ENCODE measurements at places on chromosomes 11 and 22.

DNA sequence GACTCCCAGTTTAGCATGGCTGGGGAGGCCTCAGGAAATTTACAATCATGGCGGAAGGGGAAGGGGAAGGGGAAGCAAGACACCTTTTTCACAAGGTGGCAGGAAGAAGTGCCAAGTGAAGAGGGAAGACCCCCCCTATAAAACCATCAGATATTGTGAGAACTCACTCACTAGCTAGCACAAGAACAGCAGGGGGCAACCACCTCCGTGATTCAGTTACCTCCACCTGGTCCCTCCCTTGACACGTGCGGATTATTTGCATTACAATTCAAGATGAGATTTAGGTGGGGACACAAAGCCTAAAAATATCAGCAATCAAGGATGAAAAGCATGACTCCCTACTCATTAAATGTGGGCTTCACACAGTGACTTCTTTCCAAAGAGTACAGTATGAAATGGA is 155.0 kb upstream of the CCDC90B start:
- DNase-seq, result no peak

- no peak for DNase-seq
Observed at GRCh38 chr11:65243797-65244196, 18.0 kb upstream of the POLA2 start.

- DNase-seq, result no peak
Observed at GRCh38 chr11:119324189-119324588, 7.3 kb upstream of the MCAM start.

DNA sequence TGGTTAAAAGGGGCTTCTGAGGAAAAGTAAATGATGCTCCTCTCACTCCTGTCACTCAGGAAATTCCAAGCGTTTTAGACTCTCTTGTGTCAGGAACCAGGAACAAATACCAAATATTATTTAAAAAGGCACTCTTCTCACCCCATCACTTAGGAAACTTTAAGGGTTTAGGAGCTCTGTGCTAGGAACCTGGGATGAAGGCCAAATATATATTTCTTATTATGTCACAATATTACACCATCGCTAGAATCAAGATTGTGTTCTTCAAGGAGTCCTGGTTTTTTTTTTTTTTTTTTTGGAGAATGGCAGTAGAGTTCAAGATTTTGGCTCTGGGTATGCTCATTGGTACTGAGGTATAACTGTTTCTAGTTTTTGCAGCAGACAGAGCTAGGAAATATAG is 79.0 kb upstream of the HEPHL1 start:
- DNase-seq, result no peak

GRCh38 chr22:45726081-45726480 is 54.4 kb downstream of the ATXN10 start:
- no peak for DNase-seq

DNA sequence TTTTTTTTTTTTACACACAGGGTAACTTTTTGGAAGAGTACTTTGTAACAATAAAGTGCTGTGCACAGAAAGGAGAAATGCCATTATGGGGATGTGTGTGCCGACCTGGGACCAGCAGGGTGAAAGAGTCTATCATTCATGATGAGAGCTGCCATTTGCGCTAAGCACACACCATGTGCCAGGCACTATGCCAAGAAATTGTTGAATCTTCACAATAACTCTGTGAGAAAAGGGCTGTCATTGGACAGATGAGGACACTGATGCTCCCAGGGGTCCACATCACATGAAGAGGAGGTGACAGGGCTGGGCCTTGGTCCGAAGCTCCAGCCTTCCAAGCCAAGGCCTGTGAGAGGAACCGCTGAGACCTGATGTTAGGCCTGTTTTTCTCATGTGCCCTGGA is 5.6 kb downstream of the DUSP18 start:
- no peak for DNase-seq

DNA sequence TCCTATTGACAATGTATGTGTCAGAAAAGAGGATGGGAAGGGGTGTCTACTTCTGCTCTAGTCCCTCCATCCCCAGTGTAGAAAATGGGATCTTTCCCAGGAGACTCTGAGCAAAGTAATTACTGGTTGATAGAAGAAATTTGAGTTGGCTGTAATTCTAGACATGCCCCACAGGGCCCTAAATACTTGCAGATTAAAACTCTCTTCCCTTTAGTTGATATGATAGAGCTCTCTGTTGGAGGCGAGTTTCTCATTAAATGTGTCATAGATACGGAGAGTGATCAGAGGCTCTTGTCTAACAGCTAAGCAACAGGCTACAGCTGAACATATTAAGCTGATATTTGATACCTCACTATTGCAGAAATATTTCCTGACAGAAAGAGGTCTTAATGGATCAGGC is 32.9 kb downstream of the OR52E1 start:
- DNase-seq, result no peak

DNA sequence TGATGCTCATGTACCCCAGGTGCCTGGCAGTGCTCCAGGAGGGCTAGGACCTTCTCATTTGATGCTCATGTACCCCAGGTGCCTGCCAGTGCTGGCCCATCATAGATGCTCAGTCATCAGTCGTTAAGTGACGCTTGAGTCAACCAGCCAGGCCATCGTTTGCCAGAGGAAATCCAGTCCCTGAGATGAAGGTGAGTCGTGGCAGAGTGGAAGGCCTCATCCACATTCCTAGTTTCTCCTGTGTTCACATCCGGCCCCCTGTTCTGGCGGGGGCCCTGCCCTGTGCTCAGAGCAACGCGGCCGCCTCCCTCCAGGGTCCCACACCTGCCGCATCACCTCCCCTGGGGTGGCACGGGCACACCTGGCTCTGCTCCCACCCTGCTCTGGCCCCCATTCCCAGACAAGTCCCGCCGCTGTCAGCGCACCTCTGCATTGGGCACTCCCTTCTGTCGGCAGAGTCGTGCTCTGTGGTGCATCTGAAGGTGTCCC is 279.9 kb downstream of the BRD1 start:
- DNase-seq, result no peak

GRCh38 chr11:69711822-69712801 is 8.3 kb upstream of the FGF19 start:
- no peak for DNase-seq

- no peak for DNase-seq
Observed at GRCh38 chr11:10304495-10305261, at the start of gene ADM. Gene ADM (plus strand): TSS chr11:10305073. CDS start chr11:10305701, 628 bp downstream.

GRCh38 chr11:86952221-86952875 is 2.8 kb downstream of the FZD4 start:
- DNase-seq, result no peak

- no peak for DNase-seq
Observed at GRCh38 chr22:27978317-27978716, 59.3 kb upstream of the PITPNB start.

- DNase-seq, result no peak
Observed at GRCh38 chr11:83744620-83745192, 458.5 kb upstream of the CCDC90B start.

GRCh38 chr22:45064313-45065278 is 54.8 kb upstream of the PHF21B start:
- peak; percentile 7 for DNase-seq

GRCh38 chr11:116366980-116367645 is 405.7 kb downstream of the BUD13 start:
- no peak for DNase-seq

GRCh38 chr11:82930229-82930628 is 28.7 kb downstream of the DDIAS start:
- no peak for DNase-seq

DNA sequence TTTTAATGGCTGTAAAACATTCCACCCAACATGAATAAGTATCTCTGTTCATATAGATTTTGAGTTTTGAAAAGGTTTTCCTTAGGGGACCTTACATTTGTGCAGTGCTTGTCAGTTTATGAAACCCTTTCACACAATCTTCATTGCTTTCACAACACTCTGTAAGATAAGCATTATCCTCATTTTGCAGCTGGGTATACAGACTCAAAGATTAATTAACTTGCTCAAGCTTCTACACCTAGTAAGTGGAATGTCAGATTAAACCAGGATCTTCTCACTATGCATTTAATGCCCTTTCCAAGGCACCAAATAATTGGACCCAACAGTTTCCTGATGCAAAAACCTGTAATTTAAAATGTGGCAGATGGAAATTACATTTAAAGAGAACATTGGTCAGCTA is 11.6 kb upstream of the GAB2 start:
- no peak for DNase-seq

GRCh38 chr22:45441138-45441537 is 27.6 kb downstream of the RIBC2 start:
- no peak for DNase-seq

DNA sequence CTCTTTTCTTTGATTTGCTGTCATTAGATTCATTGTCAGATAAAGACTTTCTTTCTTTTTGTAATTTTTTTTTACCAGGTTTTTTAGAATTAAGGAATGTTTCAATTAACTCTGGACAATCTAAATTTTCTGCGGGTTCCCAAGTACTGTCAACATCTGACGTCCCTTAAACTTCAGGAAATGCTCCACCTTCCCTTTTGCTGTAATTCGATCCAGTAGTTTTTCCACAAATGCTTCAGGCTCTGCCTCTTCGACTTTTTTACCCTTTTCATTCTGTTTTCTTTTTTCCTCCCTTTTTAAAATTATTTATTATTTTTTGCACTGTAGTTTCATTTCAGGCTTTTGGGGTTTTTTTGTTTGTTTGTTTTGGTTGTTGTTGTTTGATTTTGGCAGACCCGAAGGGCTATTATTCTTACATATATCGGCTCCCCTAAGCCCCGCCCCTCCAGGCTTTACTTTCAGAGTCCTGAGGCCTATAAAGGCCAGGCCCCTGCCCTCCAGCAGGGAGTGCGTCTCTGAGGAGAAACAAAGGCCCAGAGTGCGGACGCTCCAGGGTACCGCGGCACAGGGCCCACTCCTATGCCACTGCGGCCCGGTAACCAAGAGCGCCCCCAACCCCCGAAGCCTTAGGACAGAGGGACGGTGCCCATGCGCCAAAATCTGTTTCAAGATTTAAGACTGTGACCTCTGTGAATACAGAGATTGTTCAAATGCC is 116.4 kb downstream of the TYR start:
- DNase-seq, result no peak

GRCh38 chr11:127997594-127997993 is 589.8 kb downstream of the ETS1 start:
- DNase-seq, result no peak

DNA sequence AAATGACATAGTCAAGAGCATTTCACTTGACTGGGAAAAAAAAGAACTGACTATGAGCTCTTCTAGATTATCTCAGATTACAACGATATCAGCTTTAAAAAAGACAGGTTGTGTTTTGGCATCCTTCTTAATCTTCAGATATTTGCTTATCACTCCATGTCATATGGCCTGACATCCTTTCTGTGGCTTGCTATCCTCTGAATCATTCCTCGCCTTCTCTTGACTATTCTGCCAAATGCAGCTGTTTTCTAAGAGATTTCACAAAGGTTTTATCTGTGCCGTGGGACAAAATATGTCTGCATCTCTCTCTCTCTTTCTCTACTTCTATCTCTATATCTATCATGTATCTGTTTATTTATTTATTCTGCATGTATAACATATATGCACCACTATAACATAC is 746.1 kb downstream of the CNTN5 start:
- no peak for DNase-seq

DNA sequence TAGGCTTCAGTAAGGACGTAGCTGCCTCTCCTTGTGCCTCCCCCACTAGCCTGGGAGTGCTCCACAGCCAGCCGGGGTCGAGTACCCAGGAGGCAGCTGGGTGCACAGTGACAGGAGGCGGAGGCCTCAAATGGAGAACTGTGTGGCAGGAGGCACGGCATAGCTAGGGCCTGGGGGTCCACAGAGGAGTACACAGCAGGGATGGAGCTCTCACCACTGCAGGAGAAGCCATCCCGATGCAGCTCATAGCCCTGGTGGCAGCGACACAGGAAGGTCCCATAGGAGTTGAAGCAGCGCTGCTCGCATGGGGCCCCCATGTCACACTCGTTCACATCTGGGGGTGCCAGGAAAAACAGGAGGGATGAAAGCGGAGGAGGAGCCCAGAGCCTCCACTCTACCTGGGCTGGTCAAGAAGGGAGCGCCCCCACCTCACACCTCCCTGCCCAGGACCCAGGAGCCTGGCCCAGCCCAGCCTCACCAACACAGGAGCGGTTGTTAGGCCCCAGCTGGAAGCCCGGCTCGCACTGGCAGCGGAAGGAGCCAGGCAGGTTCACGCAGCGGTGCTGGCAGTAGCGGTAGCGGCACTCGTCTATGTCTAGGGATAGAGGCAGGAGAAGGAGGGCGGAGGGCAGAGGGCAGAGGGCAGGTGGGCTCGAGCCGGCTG is 2.8 kb downstream of the EFEMP2 start:
- DNase-seq, result no peak

DNA sequence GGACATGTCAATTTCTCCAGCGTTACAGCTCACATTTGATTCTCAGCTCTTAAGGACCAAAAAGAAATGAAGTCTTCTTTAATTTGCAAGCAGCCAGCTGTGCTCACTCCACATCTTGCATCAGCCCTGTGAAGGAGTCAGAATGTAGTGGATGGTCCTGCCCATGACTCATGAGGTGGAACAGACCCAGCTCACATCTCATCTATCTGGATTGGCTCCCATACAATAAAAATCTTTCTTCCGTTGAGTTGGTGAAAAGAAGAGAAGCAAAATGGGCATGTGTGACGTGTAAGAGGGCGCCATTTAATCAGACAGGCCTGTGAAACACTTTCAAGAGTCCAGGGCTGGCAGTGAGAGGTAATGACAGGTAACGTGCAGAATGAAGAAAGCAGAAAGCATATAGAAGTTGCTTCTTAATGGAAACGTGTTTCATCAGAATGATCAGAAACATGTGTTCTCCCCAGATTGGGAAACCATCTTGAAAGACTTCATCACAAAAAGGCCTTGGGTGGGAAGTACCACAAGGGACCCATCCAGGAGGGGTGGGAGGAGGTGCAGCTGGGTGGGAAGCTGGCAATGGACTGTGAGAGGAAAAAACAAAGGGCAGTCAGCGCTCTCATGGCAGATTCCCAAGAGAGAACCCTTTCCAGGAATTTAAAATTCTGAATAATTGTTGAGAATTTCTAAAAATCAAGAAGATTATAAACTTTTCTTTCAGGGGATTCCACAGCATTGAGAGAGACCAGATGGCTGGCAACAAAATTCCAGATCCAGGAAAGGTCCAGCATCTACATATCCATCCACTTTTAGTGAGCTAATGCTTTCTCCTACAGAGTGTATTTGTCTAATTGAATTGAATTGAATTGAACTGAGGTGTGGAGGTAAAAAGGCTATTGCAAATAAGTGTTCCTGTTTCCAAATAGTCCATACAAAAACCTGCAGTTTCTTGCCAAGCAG is 57.0 kb downstream of the ETS1 start:
- DNase-seq, result no peak

DNA sequence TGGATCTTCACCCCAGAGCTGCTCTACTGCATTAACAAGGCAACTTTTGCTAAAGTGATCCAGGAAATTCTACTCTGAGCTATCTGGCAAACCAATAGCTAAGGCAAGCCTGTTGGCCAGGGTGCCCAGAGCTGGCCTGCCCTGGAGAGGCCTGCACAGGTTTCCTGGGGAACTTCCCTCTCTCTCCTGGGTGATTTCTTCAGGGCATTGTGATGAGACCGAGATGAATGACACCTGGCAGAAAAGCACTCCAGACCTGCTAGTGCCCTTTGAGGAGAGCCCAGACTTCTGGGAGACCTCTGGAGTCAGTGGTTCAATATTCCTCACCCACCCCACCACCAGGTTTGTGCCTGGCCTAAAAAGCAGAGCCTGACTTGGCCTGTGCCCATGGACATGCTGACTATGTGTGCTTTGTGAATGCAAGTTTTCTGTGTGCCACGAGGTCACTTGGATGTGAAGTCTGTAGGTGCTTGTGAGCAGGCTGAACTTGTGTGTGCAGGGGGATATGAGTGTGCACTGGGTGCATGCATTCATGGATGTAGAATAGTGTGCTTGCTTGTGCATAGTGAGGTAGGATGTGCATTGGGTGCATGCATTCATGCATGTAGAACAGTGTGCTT is 4.4 kb upstream of the APLNR start:
- DNase-seq, result no peak

GRCh38 chr11:93653080-93653479 is 8.4 kb upstream of the CEP295 start:
- DNase-seq, result no peak
